ENCODE measurements at places on chromosomes 2 and 18.

GRCh38 chr2:172698041-172698863 lies 37.4 kb upstream of the RAPGEF4 start:
- no peak for DNase-seq

GRCh38 chr2:12289120-12289802 lies 427.5 kb upstream of the TRIB2 start:
- DNase-seq: no peak

GRCh38 chr2:163182764-163183354 lies 344.3 kb upstream of the KCNH7 start:
- DNase-seq: no peak

DNA sequence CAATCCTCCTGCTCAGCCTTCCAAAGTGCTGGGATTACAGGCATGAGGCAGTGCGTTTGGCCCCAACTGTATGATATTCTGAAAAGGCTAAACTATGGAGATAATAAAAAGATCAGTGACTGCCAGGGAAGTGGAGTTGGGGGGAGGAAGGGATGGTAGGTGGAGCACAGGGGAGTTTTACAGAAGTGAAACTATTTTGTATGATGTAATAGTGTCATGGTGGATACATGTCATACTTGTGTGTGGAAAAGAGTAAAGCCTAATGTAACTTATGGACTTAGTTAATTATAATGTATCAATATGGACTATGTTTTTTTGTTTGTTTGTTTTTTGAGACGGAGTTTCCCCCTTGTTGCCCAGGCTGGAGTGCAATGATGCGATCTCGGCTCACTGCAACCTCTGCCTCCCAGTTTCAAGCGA lies 2.9 kb upstream of the GGCX start:
- DNase-seq: no peak

DNA sequence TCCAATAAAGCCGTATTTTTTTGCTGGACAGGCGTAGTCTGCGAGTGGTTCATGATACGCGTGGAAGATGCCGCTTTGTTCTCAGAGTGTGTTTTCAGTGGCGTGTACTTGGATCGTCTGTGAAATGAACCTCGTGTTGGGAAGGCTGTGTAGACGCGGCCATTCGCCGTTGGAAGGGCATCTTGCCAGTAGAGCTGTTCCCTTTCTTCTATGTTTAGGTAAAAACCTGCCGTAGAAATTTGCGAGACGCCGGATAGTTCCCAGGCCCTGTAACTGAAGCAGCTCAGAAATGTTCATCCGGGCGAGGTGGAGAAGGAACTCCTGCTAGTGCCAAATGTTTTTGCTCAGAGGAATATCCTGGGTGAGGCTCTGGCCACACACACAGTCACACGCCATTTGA lies 133.6 kb downstream of the NFATC1 start:
- DNase-seq: no peak

- DNase-seq: no peak
Observed at GRCh38 chr2:223854741-223855140, 17.4 kb upstream of the AP1S3 start.

- DNase-seq: no peak
Observed at GRCh38 chr2:9941196-9941995, 10.1 kb upstream of the GRHL1 start.

DNA sequence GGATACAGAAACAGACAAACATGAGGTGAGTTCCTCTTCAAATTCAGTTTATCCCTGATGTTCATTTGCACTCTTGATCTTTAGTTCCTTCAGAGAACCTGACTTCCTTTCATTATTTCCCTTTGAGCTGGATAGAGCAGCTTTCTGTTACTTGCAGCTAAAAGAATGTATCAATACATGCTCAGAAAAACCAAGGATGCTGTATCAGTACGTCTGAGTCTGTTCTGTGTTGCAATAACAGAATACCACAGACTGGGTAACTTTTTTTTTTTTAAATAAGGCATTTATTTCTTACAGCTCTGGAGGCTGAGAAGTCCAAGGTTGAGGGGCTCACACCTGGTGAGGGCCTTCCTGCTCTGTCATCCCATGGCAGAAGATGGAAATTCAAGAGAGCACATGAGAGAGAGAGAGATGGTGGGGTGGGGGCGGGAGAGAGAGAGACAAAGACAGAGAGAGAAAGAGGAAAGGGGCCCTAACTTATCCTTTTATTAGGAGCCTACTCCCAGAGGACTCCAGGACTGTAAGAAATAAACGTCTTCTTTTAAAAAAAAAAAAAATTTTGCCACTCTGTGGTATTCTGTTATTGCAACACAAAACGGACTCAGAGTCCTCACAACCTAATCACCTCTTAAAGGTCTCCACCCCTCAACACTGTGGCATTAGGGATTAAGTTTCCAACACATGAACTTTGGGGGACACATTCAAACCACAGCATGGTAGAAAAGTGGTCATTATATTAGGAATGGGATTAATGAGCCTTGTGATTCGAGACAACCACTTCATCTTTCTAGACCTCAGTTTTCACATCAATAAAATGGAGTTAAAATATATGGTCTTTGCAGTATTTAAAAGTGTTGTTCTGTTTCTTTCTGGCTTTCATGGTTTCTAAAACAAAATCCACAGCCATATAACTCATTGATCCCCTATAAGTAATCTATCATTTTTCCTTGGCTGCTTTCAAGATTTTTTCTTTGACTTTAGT lies 18.4 kb upstream of the SELENOI start:
- no peak for DNase-seq

DNA sequence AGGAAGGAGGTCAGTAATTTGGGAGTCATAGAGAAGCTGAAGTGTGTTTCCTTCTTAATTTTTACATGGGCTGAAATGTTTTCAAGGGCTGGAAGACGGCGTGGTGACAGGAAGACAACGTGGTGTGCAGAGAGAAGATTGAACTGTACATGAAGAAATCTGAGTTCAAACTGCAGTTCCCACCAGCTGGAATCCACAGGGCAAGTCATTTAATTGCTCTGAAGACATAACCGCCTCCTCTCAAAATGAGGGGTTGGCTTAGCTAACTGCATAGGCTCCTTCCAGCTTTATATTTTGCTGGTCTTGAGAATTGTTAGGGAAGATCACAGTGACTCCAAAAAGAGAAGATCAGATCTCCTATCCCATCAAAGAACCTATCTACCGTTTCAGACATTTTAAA lies 103.9 kb downstream of the SLC8A1 start:
- DNase-seq: no peak

DNA sequence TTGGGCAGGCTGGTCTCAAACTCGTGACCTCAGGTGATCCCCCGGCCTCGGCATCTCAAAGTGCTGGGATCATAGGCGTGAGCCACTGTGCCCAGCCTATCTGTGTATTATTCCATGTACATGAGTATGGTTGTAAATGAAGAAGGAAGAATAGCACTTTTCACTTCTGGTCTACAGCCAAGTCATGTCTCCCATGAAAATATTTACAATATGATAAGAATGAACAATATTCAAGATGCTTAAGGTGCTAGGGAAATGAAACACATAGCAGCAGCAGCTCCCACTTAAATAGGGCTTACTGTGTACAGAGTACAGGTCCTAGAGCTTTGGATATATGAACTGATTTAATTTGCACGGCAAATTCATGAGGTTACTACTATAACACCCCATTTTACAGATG lies 70.3 kb upstream of the COL5A2 start:
- no peak for DNase-seq

GRCh38 chr2:120681181-120681580 lies 54.5 kb upstream of the GLI2 start:
- no peak for DNase-seq

GRCh38 chr2:3659447-3660432 lies 1.7 kb downstream of the ALLC start:
- DNase-seq: no peak

DNA sequence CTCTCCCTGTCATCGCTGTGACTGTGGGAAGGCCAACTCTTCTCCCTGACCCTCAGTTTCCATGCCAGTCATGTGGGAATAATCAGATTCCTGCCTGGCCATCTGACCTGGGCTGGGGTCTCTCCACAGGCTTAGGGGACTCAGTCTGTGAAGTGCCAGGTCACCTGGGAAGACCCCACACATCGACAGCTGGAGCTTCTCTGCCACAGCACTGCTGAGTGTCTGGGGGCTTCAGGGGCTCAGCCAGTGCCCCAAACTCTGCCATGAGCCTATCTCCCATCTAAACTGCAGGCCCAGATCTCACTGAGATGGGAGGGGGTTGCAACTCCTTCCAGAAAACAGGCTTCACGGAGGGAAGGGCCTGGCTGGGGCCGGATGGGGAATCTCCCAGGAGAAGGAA lies 42.0 kb upstream of the OTOS start:
- DNase-seq: no peak

- DNase-seq: peak; percentile 67
Observed at GRCh38 chr2:235595422-235596010, 101.7 kb downstream of the AGAP1 start.

DNA sequence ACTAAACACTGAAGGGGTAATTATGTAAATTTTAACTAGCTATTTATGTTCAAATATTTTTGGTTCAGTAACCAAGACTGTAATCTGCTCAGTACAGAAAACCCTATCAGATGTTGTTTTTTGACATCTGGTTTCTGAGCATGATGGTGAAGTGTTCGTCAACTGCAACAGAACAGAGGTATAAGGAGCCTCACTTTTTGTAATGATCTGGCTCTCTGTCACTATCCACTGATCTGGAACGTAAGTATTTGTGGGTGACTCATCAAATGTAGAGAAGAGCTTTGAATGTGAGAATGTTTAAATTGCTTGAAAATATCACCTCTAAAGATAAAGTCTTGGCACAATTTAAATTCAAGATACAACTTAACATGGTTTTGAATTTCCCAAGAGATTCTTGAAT lies 213.6 kb upstream of the FAM98A start:
- DNase-seq: no peak

DNA sequence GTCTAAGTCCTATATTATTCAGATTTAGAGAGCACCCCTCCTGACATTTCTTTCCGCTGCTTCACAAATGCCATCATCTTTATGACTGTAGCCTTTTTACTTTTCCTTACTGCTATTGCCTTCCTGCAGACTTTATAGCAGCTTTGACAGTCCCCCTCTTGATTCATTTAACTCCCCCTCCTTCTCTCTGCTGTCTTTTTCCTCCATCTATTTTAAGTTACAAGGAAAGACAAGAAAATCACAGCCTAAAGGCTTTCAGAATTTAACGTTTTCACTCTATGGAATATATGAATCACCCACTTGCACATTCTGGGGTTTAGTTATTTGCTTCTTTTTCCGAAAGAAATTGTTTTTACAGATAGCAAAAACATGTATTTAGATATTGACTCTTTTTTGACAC lies 183.4 kb upstream of the SETBP1 start:
- no peak for DNase-seq
